Ovary (tissue), 10 donors: ENCODE measurements at places on chromosomes 6 and 20.

- H3K4me3 ChIP-seq = no peak overlapping the region
- no peak for DNase-seq
- H3K36me3 ChIP-seq = no peaks in the 10 kb centered on the region
- H3K27me3 ChIP-seq = no peaks in the 10 kb centered on the region
Measured at GRCh38 chr6:22145376-22145775, 151.5 kb downstream of the PRL start.

- no peaks in the 10 kb centered on the region for H3K27me3 ChIP-seq
- H3K36me3 ChIP-seq = no peaks in the 10 kb centered on the region
- peak within 1 kb of the TSS; percentile 45 for H3K4me3 ChIP-seq
- peak; percentile 20 for DNase-seq
- no peak within 1 kb of the TSS for H3K27ac ChIP-seq
Measured at GRCh38 chr20:6767536-6768227, at the start of gene BMP2. BMP2 (plus strand) TSS chr20:6767686; CDS start chr20:6770127, 2,441 bp downstream.

DNA sequence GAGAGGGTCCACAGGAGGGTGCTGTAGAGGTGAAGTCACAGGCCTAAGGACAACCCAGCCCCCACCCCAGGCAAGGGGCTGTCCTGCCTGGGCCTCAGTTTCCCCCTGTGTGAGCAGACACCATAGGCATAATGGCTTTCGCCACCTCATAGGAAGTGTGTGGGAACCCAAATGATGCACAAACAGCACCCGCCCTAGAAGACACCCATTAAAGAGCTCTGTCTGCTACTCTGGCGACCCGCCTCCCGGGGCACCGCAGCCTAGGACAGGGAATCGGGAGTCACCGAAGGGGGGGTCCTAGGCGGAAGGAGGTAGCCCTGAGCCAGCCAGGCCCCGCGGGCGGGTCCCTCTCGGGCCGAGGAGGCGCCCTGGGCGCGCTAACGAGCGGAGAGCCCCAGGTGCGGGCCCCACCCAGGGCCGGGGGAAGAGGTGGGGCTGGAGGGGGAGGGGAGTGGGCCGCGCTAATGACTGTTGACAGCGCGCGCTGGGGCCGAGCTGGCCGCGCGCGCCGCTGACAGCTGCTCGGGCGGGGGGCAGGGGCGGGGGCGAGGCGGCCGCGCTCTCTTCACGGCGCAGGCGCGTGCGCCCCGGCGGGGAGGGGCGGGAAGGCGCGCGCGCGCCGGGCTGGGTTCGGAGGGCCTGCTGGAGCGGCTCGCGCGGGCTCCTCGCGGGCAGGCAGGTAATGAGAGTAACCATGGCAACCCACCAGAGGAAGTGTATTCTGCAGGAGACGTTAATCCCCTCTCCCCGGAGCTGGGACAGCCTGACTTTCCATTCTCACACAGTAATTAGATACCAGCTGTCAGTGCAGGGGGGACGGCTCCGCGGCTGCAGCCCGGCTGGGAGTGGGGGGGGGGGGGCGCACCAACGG lies 48.9 kb downstream of the NOL4L start:
- no peaks in the 10 kb centered on the region for H3K36me3 ChIP-seq

DNA sequence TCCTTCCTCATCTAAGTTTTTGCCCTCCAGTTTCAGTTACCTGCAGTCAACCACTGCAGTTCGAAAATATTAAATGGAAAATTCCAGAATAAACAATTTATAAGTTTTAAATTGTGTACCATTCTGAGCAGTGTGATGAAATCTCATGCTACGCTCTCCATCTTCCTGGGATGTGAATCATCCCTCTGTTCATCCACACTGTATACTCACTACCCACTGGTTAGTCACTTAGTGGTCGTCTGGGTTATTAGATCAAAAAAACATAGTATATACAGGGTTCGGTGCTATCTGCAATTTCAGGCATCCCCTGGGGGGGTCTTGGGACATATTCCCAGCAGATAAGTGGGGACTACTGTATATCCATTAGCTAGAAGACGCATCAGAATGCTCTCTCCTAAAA lies 151.9 kb upstream of the SLC22A16 start:
- H3K27ac ChIP-seq = no peak overlapping the region
- no peak for DNase-seq
- H3K4me1 ChIP-seq = peaks cover 1% of the 10 kb centered on the region
- H3K4me3 ChIP-seq = no peak overlapping the region
- H3K27me3 ChIP-seq = no peaks in the 10 kb centered on the region
- no peaks in the 10 kb centered on the region for H3K36me3 ChIP-seq

DNA sequence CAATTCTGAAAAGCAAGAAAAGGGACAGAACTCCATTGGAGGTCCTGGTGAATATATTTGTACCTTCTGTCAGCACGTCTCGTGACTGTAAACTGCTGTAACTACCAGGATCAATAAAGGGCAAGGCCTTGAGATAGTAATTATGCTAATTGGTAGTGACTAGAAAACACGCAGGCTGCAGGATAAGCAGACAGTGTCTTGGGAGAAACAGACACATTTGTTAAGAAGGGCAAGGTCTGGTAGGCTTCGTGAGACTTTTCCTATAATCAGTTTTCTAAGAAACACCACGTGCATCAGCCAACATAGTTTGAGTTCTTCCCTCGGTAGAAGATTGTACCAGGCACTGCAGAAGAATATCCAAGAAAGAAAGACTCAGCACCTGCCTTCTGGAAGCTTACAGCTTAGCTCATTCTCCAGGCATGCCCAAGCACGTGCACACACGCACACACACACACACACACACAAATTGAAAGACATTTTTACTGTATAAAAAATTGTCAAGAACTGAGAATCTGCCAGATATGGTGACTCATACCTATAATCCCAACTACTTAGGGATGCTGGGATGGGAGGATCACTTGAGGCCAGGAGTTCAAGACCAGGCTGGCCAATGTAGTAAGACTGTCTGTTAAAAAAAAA lies 167.0 kb upstream of the SASH1 start:
- no peak for DNase-seq
- no peaks in the 10 kb centered on the region for H3K36me3 ChIP-seq
- no peak overlapping the region for H3K27ac ChIP-seq
- H3K27me3 ChIP-seq = no peaks in the 10 kb centered on the region
- H3K4me3 ChIP-seq = no peak overlapping the region
- H3K4me1 ChIP-seq = no peaks in the 10 kb centered on the region

- H3K27me3 ChIP-seq = no peaks in the 10 kb centered on the region
- no peaks in the 10 kb centered on the region for H3K4me1 ChIP-seq
- DNase-seq = peak; percentile 69
- peak overlapping the region; percentile 64 for H3K4me3 ChIP-seq
- no peaks in the 10 kb centered on the region for H3K36me3 ChIP-seq
Measured at GRCh38 chr6:24910961-24911725, 24.6 kb downstream of the RIPOR2 start.
